ENCODE measurements at places on chromosomes 3 and 15.
A peak's percentile ranks its signal among the peaks of the same experiment; 100 is the strongest.

- no peak for DNase-seq
Observed at GRCh38 chr3:197828-198491, 1.4 kb downstream of the CHL1 start.

GRCh38 chr3:155697542-155697941 lies 47.3 kb downstream of the PLCH1 start:
- no peak for DNase-seq

DNA sequence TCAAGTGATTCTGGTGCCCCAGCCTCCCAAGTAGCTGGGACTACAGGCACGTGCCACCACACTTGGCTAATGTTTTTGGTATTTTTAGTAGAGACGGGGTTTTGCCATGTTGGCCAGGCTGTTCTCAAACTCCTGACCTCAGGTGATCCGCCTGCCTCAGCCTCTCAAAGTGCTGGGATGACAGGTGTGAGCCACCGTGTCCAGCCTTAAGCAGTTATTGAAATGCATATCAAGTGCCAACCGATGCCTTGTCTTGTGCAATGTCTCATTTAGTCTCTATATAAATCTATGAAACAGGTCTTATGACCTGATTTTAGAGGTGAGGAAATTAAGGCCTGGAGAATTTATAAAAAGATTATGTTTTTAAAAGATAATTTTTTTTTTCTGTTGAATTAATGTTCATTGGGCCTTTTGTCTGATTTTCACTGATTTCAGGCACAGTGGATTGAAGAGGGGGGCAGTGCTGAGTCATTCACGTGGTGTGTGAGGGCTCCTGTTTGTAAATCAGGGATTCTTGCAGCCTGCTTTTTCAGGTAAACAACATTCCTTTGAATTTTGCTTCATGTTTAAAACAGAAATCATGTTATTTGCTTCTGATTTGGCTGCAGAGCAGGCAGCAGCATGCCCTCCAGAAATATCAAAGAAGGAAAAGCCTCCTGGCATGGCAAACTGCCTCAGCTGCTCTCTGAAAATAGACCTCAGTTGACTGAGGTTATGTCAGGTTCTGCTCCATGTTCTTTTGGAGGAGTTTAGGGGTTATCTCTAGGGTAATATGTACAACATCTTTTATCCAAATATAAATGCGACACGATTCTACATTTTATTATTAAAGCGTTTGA lies 407.0 kb upstream of the RGMA start:
- DNase-seq: no peak

DNA sequence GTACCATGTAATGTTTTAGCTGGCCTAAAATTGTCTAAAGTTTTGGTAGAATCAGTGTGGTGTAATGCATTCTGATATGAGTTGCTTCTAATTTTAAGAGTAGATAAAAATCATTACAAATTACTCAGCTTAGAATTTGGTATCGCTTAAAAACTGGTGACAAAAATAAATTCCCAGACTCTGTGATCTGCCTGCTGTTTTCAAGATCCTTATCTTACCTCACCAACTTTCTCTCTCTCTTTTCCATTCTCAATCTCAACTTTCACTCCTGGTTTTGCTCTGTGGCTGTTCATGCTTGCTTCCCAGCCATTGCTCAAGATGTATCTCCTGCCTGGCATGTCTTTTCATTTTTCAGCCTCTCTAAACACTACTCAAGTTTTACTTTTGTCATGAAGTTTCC lies 45.7 kb downstream of the TCF12 start:
- DNase-seq: no peak

DNA sequence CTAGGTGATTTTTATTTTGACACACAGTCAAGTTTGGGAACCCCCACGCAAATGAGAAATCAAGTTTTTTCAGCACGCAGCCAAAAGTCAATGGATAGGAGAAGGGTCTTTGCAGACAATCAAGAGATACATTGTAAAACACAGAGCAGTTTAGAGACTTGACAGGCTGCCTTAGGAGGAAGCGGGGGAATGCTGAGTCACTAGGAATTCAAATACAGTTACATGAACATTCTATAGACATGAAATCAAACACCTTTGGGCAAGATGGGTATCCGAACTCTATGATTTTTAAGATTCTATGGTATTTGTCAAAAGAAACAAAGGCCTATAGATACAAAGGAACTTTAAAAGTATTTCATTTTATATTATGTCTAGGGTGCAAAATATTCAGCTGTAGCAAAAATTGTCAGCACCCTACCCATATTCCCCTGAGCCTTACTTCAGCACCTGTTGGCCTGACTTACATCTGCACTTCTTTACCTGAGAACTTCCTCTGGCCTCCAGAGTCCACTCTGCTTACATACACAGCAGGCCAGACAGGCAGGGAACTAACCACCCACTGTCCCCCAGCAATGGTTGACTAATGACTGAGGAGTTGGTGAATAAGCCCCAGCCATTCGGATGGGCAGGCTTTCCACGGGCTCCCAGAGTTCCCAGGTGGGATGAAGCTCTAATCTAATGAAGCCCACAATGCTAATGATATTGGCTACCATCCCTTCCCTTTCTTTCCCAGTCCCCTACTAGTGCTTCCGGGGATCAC lies 289.3 kb upstream of the RORA start:
- no peak for DNase-seq

GRCh38 chr15:88231909-88232644 lies 24.5 kb downstream of the NTRK3 start:
- no peak for DNase-seq

- DNase-seq: no peak
Observed at GRCh38 chr3:16945330-16945729, 60.6 kb downstream of the PLCL2 start.

GRCh38 chr3:53673722-53674350 lies 172.4 kb downstream of the CHDH start:
- no peak for DNase-seq

DNA sequence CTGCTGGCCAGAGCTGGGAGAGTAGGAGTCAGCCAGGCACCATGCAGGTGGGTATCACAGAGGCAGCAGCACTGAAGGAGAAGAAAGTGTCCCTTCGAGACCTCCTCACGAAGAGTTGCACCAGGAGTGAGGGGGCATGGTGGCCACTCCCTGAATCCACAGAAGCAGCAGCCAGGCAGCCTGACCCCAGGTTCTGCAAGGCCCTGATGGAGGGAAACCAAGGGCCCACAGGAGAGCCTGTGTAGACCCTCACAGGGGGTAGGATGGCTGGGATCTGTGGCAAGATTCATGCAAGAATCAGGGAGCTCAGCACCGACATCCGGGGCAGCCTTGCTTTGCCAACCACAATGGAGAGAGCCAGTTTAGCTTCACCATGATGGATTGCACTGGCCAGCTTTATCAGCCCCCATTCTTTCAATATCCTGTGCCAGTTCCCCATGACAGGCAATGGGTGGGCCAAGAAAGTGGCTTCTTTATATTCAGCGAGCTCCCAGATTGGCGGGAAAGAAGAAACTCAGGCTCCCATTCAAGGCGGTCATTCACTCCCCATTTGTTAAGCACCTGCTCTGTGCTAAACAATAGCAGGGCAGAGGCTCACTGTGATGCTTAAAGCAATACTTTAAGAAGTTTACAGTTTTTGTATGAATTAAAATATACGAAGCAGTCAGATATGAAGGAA lies 33.5 kb upstream of the TBC1D21 start:
- no peak for DNase-seq

GRCh38 chr3:156721687-156722618 lies 47.6 kb downstream of the TIPARP start:
- DNase-seq: no peak

GRCh38 chr15:66848686-66849392 lies 146.8 kb downstream of the SMAD6 start:
- DNase-seq: no peak

DNA sequence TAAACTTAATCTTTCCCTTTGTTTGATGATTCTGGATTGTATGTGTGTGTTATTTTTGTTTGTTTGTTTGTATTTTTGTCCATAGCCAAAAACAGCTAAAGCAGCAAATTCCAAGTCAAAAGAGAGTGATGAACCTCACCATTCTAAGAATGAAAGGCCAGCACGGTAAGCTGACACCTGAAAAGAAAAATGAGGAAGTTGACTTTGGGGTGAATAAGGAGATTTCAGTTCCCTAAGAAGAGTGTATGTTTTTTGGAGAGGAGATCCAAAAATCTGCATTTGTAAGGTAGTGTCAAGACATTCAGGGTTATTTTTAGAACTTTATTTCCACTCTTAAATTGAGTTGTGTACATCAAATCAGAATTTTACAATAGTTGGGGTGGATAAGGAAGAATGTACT lies 52.3 kb upstream of the UTS2B start:
- DNase-seq: no peak

DNA sequence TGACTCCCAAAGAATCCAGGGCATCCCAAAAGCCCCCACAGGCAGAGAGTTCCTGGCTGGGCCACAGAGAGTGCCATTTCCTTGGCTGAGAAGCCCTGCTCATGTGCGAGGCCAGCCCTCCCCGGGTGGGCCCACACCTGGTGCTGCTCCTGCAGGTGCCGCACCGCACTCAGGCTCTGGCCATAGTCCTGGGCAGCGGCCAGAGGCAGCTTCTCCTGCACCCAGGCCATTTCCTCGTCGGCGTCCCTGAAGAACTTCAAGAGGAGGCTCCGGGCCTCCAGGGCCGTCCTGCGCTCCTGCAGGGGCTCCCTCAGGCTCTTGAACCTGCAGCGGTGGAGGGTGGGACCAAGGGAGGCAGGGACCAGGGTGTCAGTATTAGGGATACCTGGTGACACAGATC lies 18.1 kb downstream of the PLA2G4B start:
- no peak for DNase-seq

DNA sequence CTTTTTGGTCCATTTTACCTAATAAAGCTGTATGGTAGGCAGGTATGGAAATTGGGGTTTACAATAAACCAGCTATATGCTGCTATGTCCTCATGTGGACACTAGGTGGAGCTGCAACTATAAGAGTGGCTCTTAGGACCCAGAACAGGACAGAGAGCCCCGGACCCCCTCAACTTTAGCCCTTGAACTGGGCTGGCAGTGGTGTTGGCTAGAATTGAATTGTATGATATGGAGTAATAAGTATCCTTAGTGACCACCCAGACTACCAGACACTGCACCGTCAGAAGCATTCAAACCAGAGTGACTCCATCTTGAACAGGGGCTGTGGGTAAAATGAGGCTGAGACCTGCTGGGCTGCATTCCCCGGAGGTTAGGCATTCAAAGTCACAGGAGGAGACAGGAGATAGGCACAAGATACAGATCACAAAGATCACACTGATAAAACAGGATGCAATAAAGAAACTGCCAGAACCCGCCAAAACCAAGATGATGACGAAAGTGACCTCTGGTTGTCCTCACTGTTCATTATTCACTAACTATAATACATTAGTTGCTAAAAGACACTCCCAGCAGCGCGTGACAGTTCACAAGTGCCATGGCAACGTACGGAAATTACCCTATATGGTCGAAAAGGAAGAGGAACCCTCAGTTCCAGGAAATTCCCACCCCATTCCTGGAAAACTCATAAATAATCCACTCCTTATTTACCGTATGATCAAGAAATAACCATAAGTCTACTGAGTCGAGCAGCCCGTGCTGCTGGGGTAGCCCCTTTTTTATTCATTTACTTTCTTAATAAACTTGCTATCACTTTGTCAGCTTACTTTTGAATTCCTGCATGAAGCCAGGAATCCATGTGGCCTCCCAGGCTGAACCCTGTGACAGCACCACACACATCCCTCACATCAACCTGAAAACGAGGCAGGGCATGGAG lies 68.7 kb upstream of the BLM start:
- DNase-seq: peak; percentile 44

GRCh38 chr15:85380812-85381642 lies 624 bp downstream of the AKAP13 start:
- no peak for DNase-seq

- no peak for DNase-seq
Observed at GRCh38 chr15:22262613-22263020, 182.3 kb downstream of the OR4M2 start.

DNA sequence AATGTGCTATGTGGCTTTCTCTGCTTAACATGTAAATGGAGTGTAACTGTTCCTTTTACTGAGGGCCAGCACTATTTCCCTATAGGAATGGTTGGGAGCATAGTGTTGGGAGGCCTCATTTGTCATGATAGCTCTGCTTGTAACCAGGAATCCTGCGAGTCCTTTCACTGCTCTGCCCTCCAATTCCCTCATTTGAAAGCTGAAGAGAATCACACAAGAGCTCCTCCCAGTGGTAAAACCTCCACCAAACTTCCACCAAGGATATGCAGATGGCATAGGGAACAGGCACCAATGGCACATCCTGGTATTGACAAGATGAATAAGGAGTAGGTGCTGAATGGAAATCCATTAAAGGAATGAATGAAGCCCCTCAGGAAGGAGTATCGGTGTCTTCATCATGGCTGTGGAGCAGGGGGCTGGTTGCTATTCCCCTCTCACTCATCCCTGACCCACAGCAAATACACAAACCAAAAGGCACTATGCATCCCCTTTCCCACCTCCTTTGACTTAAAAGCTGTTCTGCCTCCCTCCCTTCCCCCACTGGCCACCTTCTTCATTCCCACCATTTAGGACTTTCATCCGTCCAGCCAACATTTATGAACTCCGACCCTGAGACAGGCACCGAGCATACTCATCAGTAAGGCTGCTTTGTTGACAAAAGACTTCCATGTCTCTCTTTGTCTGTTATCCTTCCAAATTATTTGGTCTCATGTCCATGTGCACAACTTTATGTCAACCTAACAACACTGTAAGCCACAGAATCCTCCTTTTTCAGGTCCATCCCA lies 560.8 kb downstream of the FOXP1 start:
- no peak for DNase-seq

- no peak for DNase-seq
Observed at GRCh38 chr3:76969996-76970615, 69.8 kb upstream of the ROBO2 start.

DNA sequence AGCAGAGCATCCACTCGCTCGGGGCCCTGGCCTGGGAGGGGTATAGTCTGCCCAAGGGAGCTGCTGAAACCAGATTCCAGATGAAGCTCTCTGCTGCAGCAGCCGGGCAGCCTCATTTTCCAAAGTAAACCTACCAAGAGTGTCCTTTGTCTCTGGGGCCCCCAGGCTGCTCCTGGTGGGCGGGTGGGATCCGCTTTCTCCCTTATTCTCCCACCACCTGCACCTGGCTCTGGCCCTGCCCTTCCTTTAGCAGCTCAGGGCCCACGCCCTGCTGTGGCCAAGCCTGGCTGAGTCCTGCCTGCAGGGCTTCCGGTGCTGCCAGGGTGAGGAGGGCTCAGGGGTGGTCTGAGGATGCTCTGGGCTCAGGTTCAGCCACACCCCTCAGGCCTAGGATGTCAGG lies 13.0 kb downstream of the SCN5A start:
- DNase-seq: no peak

- no peak for DNase-seq
Observed at GRCh38 chr3:14388201-14388600, 14.2 kb upstream of the SLC6A6 start.

DNA sequence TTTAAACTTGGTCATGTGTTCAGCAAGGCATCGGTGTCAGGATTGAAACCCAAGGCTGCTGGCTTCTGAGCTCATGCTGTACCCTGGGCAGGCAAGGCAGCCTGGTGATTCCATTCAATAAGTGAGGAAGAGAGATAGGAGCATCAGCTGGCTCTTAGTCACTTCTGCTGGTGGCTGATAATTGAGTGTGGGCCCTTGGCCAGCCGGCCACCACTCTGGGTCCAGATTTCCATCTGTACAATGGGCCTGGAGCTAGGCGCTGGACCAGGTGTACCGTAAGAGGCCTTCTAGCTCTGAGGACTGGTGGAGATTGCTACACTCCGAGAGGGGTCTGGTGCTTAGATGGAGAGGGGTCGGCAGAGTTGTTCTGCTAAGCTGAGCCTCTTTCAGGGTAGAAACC lies 4.3 kb downstream of the CD276 start:
- no peak for DNase-seq

GRCh38 chr3:56975567-56975966 lies 84.9 kb upstream of the SPATA12 start:
- peak; percentile 26 for DNase-seq

Data from fibroblast of skin of left biceps (primary cell).